Heart left ventricle (tissue), 16 donors: ENCODE measurements at places on chromosomes 6 and 20. TPM values are rescaled to one million over a fixed set of nuclear protein-coding genes. Genes with fewer than 3 reads are reported as not detected.

DNA sequence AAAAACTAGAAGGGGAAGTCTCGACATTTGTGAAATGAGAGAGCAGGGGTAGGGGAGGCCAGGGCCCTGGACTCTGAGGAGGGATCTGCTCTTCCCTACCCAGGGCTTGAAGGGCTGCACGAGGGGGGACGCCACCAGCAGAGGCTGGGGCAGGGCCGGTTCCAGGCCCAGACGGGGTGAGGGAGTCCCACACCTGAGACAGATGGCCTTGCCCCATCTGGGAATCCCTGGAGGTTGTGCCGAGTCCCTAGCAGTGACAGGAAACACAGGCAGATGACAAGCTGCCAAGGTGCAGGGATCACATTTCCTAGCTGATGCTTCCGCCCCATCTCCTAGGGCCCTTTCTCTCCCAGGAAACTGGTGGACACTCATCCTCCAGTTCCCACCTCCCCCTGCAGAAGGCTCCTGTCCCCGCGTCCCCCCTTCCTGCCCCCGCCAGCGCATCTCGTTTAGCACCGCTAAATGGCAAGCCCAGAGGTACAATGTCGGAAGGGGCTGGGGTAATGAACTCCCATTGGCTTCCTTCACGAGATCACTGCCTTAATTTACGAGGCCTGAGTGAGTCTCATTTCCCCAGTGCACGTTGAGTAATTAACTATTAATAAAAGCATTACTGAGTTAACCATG is 35.2 kb upstream of the CDH22 start:
- DNase-seq, result peak; percentile 35

GRCh38 chr20:62388839-62389600 is 2.1 kb downstream of the RPS21 start:
- DNase-seq, result no peak

DNA sequence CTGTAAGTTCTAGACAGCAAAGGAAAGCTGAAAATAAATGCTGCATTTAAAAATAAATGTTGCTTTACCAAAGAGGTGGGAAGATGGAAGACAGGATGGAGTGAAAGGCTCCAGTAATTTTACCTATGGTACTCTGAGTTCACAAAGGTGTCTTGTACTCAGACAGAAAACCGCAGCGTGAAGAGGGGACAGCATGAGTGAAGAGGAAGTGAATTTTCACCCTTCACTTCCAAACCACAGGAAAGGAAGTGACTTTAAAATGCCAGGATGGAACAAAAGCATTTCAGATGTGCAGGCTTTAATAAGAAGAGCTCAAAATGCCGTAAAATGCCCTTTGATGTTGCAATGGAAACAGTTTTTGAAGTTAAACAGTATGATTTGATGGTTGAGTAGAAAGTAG is 91.2 kb upstream of the TINAG start:
- no peak for DNase-seq

PYGB gene
- 292 TPM for total RNA-seq

SPAG4 gene
- 6.8 TPM for total RNA-seq
